Activated CD4-positive, CD25-positive, alpha-beta regulatory T cell treated with anti-CD3 and anti-CD28 coated beads, Interleukin-2, amount 50 U/mL, for 24 hours (primary cell): ENCODE measurements at places on chromosomes 3 and 15.

GRCh38 chr3:52120556-52121463 is 33.4 kb downstream of the POC1A start:
- ATAC-seq, result no peak

- no peak for ATAC-seq
Measured at GRCh38 chr3:51328206-51328605, 56.9 kb upstream of the MANF start.

GRCh38 chr15:39156646-39157250 is 424.1 kb upstream of the THBS1 start:
- no peak for ATAC-seq

DNA sequence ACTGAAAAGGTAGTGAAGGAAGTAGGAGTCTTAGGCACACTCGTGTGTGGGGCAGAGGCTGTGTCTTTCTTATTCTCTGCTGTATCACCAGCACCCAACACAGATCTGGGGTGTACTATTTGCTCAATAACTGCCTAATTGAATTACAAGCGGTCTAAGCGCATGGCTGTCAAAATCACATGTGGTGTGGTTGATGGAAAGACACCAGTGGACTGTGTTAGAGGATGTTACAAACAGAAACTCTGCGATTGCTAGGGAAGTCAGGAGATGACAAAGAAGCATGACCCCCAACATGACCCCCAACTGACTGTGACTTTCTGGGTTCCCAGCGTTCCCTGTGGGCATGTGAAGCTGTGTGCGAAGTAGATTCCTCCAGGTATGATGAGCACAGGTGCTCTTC is 32.0 kb downstream of the ATG7 start:
- ATAC-seq, result no peak

GRCh38 chr3:131712662-131713061 is 209.9 kb upstream of the MRPL3 start:
- ATAC-seq, result no peak

- no peak for ATAC-seq
Measured at GRCh38 chr3:117963858-117964257, 1070.8 kb downstream of the IGSF11 start.

DNA sequence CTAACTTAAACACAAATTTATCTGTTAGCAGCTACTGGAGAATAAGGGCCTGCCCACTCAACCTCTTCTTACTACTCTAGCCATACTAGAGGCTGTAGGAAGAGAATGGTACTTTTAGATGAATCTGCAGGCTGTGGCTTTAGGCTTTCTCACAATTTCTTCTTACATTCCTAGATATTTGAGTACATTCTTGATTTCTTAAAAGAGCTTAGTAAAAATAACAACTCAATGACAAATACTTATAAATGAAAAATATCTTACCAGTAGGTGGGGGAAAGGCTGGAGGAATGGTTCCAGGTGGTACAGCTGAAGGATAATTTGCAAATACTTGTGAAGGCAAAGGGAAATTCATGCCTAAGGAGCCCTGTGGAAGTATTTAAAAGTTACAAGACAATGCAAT is 92.9 kb upstream of the GK5 start:
- ATAC-seq, result no peak
